ENCODE measurements at places on chromosomes 12 and 14.

DNA sequence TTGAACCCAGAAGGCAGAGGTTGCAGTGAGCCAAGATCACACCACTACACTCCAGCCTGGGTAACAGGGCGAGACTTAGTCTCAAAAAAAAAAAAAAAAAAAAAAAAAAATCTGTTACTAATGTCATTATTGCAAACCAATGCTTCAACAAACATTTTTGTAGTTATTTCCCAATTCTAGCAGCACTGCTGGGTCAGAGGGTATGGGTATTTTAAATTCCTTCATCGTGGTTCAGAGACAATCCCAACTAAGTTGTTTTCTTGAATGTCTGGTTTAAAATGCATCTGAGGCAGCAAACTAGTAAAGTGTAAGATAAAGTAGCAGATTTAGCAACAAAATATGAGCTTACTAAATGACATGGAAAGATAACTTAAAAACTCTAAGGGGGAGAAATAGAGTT lies 65.6 kb downstream of the FERMT2 start:
- DNase-seq, result peak; percentile 30

- no peak for DNase-seq
These were observed 864.0 kb downstream of the TMEM121 start for GRCh38 chr14:106390401-106390800.

- DNase-seq, result no peak
These were observed 421.1 kb downstream of the DPF3 start for GRCh38 chr14:72472845-72473244.

DNA sequence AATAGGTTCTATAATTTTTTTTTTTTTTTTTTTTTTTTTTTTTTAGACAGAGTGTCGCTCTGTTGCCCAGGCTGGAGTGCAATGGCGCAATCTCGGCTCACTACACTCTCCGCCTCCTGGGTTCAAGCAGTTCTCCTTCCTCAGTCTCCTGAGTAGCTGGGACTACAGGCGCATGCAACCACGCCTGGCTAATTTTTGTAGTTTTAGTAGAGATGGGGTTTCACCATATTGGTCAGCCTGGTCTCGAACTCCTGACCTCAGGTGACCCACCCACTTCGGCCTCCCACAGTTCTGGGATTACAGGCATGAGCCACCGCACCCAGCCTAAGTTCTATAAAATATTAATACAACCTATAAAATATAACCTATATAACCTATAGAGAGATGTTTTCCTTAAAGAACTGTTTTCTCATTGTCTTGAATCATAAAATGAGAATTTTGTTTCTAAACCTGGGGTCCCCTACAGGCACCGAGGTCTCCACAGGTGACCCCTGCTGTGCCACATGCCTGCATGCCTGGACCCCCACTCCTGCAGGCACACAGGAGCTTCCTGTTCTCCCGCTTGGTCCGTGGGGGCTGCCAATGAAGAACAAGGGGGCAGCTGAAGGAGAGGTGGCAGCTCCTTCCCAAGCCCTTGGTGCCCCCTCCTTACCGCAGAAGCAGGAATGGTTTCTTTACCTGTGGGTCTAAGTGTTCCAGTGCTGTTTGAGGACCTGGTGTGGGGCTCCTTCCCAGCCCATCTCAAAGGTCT lies 70.9 kb upstream of the ZFP36L1 start:
- no peak for DNase-seq

DNA sequence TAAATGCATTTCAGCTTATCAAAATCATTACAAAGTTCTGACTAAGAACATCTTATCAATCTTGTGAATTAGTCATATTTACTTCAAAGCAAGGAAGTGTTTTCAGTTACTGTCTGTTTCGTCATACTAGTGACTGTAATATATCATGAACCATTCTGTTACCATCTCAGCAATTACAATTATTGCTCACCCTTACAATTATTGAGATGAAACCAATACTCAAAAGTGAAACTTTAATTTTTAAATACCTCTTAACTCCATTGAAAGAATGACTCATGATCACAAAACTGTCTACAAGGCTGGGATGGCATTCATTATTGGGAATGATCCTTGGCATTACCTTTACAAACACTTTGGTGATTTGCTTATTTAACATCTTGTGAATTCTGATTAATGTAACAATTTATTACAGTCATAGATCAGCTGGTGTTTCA lies 90.3 kb downstream of the RPS6KA5 start:
- DNase-seq, result no peak

GRCh38 chr12:90791445-90791844 lies 163.5 kb downstream of the CCER1 start:
- DNase-seq, result no peak

DNA sequence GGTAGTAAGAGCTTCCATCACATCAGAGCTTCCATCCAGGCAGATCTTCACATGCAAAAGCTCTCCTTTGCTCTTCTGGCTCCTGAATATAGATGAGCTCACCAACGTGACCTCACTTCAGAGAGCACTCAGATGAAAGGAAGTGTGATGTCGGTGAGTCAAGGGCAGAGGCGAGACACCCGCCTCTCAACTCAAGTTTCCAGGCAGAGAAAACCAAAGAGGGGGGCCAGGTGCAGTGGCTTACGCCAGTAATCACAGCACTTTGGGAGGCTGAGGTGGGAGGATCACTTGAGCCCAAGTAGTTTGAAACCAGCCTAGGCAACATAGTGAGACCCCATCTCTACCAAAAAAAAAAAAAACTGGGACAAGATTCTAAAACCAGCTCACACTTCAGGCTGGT lies 126.9 kb downstream of the DUSP6 start:
- no peak for DNase-seq

GRCh38 chr12:85279449-85280164 lies 413 bp upstream of the ALX1 start:
- no peak for DNase-seq

- DNase-seq, result no peak
These were observed 5.8 kb downstream of the CACNB3 start for GRCh38 chr12:48824112-48824511.

DNA sequence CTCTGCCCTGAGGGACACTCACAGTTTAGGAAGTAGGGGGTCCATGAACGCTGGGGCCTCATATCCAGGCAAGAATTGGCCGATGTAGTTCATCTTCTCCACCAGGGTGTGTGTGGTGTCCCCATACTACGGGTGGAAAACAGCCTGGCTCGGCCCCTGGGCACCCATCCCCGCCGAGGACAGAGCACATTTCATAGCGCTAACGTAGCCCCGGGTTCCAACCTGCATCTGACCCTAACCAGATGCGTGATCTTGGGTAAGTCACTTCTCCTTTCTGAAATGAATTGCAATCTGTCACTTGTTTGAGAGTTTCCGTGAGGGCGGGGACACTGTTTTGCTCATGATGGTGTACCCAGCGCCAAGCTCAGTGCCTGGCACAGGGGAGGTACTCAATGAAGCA lies 9.0 kb downstream of the HPD start:
- no peak for DNase-seq

DNA sequence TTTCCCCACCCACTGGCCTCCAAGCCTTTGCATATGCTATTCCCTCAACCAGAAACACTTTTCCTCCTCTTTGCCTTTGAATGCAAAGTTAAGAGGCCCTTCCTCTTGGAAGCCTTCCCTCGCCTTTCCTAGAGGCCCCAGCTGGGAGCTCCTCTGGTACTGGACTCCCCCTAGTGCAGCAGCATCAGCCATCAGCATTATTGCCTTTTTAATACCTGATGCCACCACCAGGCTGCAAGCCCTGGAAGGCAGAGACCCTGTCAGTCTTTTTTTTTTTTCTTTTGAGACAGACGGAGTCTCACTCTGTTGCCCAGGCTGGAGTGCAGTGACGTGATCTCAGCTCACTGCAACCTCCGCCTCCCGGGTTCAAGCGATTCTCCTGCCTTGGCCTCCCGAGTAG lies 19.1 kb upstream of the PLA2G1B start:
- no peak for DNase-seq

GRCh38 chr12:38984388-38984787 lies 79.0 kb upstream of the CPNE8 start:
- no peak for DNase-seq
